ENCODE measurements at places on chromosomes 2 and 18.

DNA sequence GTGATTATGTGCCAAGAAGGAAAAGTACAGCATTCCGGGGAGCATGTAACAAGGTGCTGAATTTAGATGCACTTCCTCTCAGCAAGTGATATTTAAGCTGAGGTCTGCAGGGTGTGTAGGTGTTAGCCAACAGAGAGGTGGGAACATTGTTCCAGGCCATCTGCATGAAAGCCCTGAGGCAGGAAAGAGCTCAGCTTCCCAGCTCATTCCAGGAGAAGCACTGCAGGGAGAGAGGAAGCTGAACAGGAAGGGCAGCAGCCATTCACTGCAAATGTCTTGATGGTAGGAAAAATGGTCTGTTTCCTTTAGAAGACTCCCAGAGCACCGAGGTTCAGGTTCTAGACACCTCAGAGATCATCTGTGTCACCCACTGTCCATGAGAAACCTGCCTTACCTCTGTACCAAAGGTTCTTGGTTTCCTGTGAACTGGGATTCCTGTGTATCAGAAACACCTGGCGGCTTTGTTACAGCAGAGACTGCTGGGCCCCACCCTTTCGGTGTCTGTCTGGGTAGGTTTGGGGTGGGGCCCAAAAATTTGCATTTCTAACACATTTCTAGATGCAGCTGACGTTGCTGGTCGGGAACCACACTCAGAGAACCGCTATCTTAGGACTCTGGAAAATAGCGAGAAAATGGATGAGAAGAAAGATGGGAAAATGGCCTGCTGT is 84.0 kb downstream of the RTN4 start:
- no peak for DNase-seq

- DNase-seq, result no peak
Measured at GRCh38 chr2:219969508-219969907, 342.1 kb downstream of the SLC4A3 start.

DNA sequence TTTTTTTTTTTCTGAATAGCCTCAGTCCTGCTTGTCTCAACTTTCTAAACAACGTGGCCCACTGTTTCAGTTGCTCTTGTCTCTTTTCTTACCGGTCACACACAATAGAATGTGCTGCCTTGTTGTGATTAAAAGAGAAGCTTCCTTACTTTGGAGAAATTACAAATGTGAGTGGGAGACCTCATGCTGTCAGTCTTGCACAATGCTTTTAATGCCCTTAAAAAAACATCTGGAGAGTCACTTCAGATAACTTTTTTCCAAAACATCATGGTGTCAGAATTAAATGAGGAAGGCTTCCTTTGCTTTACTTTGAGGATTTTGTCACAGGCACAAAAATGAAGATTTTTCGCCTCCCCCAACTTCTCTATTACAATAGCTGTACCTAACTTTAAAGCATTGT is 37.7 kb downstream of the LHCGR start:
- no peak for DNase-seq

DNA sequence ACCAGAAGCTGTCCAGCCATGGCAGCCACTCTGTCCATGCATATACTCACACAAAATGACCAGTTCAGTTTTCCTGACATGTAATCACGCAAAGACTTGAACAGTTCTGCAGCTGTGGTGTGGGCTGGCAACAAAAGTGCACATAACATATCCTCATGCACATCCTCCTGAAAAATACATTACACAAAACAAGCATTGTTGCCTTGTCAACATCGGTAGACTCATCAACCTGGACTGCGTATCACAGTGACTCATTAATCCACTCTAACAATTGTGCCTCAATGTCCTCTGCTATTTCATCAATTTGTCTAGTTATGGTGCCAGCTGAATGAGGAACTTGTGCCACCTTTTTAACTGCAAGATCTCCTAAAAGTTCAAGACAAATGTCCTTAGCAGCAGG is 19.5 kb downstream of the RBKS start:
- DNase-seq, result no peak

DNA sequence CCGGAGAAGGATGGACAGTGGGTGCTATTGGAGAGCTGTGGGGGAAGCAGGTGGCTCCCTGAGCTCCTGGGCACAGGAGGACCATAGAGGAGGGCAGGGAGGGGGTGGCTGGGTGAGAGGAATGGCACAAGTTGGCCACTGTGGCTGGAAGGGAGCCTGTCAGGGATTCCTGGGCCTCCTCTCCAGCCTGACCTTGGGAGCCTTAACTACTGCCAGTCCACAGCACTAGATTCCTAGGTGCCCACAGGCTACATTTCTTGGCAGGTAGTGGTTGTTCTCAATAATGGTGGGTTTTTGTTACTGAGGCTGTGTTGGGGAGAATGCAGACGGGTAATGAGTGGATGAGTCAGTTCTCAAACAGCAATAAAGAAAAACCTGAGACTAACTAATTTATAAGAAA is 26.0 kb downstream of the EFHD1 start:
- no peak for DNase-seq

DNA sequence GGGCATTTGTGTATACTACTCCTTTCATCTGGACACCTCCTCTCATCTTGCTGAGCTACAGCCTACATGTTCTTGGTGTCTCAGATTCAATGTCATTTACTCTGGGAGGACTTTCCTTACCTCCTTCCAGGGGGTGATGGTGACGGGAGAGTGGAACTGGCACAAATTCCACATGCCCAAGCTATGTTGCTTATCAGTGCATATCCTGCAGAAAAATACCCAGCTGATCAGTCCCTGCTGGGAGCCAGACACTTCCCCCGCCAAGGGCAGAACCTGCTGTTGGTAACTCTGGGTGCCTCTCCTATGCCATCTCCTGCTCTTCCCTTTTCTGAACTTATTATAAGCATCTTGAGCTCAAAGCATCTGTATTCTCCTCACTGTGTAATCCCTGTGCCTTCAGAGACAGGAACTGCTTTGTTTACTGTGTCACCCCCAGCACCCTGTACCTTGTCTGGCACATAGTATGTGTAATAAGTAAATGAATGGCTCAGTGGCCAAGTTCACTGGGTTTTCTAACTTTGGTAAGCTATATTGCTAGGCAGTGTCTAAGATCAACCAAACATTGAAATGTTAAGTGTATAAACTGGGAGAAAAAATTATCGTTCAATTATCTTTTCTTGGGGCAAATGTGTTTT is 87.7 kb upstream of the LPIN2 start:
- DNase-seq, result no peak

GRCh38 chr2:113697516-113697915 is 58.9 kb downstream of the SLC35F5 start:
- no peak for DNase-seq

GRCh38 chr2:98869870-98870269 is 66.2 kb downstream of the CRACDL start:
- no peak for DNase-seq

DNA sequence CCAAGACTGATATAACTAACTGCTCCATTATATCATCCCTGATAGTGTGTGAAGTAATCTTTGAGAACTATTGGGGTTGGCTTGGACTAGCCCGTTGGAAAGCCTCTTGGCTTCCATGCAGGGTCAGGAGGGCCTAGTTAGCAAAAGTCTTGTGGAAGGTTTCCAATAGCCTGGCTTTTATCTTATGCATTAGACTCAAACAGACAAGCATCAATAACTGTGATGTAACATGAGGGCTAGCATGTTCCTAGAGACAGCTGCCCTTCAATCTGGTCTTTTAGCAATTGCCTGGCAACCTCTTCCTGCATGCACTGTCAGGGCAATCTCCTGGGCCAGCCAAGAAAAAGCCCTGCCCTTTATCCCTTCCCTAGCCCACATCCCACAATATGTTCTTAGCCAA is 18.2 kb downstream of the SLC8A1 start:
- DNase-seq, result no peak

GRCh38 chr2:170492010-170492409 is 223.1 kb upstream of the SP5 start:
- DNase-seq, result no peak

GRCh38 chr2:27856386-27856785 is 33.8 kb downstream of the RBKS start:
- DNase-seq, result no peak

DNA sequence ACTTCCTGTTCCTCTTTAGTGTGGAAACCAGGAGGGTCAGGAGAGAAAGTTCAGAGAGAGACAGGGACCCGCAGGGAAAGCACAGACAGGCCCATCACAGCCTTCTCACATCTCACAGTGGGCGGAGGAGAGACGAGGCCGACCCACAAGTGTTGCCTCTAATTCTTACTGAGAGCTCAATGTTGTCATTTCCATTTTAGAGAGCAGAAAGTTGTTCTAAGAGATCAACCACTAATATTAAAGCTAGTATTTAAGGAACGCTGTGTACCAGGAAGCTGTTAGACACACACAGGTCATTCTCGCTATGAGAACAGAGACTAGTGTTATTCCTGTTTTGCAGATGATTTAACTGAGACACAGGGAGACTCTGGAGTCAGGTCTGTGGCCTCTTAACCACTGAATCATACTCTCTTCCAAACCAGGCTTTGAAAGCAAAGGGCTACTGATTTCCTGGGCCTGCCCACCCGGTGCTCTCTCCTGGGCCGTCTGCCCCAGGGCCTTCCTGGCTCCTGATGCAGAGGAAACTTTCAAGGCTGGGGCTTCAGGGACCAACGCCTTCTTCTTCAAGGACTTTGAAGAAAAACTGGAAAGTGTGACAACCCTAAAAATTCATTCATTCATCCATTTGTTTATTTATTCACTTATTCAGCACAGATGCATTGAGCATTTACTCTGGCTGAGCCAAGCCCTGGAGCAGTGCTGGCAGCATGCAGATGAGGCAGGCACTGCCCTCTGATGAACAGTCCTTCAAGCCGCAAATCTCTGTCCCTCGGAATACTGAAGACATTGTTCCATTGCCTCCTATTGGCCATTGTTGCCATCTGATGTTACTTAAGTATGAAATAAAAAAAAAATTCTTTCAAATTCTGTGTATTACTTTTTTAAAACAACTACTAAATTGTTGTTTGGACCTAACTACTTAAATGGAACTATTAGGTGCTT is 37.2 kb upstream of the BIN1 start:
- DNase-seq, result peak; percentile 14

DNA sequence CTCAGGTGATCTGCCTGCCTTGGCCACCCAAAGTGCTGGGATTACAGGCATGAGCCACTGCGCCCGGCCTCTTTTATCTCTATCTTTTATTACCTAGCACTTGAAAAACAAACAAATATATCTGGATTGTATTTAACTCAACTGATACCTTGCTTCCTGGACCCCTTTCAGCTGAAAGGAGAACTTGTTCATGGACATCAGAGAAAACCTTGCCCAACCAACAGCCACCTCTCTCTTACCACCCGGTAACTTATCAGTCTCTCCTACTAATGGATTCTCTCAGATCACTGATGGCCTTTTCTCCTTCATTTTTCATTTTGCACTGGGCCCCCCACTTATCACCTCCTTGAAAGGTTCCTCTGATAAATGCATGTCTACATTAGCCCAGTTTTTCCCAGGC is 6.7 kb downstream of the RETSAT start:
- no peak for DNase-seq

DNA sequence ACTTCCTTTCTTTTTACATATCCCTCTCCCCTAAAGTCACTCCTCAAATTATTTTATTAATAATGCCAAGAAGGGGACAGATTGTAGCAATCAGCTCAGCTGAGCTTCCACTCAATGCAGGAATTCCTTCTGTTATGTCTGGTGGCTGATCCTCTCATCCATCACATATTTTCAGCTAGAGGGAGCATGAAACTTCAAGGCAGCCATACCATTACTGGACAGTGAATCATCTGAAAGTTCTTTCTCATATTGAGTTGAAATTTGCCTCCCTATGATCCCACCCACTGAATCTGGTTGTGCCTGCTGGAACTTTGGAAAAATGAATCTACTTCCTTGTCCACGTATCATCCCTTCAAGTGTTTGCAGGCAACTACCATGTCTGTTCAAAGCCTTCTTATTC is 11.2 kb downstream of the ZNF385B start:
- no peak for DNase-seq

GRCh38 chr2:157592948-157593347 is 35.7 kb downstream of the ACVR1C start:
- DNase-seq, result no peak

DNA sequence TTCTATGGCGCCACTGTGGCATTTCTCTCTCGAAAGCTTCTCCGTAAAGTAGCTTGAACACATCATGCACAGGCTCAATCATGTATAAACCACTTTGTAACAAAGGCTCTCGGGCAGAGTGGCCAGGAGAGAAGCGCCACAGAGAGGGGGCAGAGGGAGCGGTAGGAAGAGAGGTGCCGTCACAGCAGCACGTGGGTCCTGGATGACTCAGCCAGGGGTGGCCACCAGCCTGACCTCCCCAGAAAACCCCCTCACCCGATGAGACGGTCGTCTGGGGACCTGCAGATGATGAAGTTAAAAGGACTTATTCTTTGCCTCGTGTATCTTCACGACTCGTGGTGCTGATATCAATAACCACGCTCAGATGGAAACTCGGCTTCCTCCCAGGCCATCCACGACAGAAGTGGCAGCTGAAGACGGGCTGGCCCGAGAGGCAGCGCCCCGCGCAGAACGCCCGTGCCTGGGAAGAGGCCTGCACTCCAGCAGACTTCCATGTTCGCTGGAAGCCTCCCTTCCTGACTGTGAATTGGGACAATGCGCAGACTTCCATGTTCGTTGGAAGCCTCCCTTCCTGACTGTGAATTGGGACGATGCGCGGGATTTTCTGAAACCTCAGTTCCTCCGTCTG is 46.4 kb upstream of the MTCL1 start:
- no peak for DNase-seq

GRCh38 chr18:51074605-51075004 is 44.6 kb downstream of the SMAD4 start:
- DNase-seq, result no peak

DNA sequence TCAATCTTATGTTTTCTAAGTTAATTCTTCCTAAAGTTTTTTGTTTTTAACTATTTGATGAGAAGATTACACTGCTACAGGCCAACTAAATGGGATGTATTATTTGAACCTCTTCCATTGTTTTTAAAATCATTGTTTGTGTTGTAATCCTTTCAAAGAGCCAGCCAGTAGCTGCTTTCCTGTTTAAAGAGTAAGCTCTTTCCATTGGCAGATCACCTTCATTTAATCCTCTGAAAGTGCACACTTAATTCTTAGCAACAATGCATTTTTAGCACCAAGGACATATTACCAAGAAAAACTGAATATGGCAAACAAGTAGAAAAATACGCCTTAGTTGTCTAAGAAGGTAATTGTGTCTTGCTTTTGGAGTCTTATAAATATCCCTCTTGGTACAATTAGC is 54.0 kb downstream of the MEIS1 start:
- no peak for DNase-seq

- DNase-seq, result no peak
Measured at GRCh38 chr2:74020702-74021406, 36.1 kb downstream of the TET3 start.

DNA sequence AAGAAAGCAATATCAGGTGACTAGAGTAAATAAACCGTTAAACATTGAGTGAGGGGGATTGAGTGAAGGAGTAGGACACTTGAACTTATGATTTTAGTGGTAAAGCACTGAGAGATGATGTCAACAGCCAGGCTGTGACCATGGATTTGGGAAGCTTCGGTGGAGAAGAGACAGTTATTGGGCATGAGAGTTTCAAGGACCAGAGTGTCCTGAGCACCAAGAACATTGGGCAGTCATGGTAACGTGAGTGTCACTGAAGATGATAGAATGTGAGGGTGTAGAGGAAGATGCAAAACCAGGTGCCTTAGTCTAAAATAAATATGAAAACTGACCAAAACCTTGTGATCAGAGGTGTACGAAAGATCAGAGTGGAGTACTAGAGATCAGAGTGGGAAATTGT is 248.1 kb downstream of the ASXL3 start:
- DNase-seq, result no peak
